NCI-H1105 (cell line): ENCODE measurements at places on chromosomes 7 and 10.

GRCh38 chr10:16828114-16828568 lies 10.9 kb upstream of the RSU1 start:
- peak; percentile 55 for DNase-seq

DNA sequence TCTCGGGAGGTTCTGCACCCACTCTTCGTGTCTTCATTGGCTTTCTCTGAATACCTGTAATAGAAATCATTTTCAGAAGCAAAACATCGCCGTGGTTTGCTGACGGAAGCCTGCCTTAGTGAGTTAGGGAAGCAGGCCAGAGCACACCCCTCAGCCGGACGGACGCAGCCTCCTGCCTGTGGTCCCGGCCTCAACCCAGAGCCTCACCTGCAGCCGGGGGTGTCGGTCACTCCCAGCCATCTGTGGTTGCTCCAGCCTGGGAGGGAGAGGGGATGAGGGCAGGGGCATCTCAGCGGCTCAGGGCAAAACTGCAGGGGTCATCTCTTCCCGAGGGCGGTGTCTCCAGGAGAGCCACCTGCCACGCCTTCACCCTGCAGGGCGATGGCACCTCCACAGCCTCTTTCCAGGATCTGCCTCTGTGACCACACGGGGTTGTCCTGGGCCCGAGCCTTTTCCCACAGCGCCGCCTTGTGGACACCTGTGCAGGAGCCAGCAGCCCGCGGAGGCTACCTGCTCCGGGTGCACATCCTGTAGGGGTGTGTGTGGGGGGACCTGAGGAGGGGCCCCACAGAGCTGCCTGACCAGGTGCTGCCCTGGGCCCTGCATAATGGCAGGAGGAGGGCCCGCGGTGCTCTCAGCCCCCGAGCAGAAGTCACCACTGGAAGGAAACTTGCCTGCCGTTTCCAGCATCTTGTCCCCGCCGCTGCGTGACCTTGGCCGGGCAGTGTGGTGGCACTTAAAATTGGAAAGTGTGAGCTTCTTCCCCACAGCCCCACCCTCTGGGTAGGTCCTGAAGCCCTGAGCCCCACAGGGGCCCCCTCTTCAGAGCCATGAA lies 21.6 kb upstream of the AP5Z1 start:
- no peak for DNase-seq

DNA sequence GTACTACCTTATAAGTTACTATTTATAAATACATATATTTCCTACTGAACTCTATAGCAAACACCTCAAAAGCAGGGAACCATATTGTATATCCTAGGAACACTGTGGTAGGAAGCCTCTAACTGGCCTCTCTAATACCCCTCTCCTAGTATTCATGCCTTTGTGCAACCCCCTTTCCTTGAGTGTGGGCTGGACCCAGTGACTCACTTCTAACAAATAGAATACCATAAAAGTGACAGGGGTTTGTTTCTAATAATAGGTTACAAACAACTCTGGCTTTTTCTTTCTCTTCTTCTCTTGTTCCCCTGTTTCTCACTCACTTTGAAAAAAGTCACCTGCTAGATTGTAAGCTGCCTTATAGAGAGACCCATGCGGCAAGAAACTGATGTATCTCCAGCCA lies 51.6 kb upstream of the MACC1 start:
- no peak for DNase-seq

DNA sequence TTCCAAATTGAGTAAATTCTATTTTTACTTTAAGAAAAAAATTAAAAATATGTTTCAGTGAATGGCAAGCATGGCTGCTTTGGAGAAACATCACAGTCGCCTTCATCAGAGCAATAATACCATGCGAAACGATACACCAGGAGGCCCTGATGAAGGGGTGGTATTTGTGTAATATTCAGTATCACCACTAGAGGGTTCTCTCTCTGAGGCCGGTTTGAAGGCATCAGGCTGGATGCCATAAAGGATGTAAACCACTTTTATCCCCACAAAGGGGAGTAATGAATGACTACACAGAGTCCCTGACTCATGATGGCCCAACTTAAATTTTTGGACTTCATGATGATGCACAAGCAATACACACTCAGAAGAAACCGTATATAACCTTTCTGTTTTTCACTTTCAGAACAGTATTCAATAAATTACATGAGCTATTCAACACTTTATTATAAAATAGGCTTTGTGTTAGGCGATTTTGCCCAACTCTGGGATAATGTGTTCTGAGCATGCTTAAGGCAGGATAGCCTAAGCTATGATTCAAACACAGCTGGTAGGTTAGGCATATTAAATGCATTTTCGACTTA lies 95.5 kb downstream of the PPP1R17 start:
- DNase-seq, result peak; percentile 28

DNA sequence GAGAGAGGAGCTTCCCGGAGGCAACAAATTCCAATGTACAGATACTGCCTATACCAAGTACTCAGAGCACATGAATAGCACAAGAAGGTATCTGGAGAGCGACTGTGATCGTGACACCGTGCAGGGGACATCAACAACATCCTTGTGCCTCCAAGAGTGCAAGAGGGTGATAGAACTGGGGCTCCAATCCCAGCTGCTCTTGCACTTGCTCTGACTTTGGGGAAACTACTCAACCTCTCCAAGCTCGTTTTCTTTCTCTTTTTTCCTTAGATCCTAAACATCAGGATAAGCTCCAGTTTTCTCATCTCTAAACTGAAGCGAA lies 12.1 kb downstream of the RFC2 start:
- no peak for DNase-seq

DNA sequence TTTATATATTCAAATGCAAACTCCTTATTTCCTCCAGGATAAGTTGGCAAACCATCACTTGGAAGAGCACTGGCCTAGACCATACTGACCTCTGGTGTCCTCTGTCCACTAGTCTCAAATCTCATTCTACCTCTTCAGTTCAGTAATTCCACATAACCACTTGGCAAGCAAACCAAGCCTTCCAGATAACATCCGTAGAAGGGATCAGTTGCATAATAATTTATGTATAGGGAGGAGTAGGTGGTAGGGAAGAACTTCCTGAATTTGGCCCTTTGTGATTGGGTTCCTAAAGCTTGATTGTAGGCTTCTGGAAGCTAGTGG lies 55.0 kb downstream of the WAC start:
- DNase-seq, result no peak

GRCh38 chr10:31855033-31855432 lies 73.6 kb downstream of the ARHGAP12 start:
- DNase-seq, result no peak

DNA sequence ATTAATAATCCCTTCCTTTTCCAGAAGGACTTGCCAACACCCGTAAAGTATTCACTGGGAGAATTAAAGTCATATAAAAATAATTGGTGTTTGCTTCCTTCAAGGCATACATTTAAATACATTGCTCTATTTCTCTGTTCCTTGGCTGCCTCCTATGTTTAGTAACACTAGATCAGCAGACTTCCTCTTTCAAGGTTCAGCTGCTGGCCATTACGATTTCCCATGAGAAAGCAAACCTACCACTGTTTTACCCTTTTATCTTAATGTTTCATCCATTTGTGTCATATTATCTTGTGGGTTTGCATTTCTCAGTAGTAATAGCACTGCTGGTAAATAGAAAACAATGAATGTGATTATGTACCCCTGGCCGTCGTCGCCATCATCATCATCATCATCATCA lies 313.8 kb upstream of the BMPER start:
- DNase-seq, result no peak

DNA sequence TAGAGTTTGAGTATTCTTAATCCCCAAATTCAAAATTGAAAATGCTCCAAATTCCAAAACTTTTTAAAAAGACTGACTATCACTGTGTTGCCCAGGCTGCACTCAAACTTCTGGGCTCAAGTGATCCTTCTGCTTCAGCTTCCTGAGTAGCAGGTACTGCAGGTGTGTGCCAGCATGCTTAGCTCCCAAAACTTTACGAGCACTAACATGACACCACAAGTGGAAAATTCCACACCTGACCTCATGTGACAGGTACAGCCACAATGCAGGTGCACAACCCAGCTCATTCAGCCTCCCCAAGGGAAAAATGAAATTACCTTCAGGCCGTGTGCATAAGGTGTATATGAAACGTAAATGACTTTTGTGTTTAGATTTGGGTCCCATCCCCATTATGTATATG lies 16.5 kb downstream of the CDC123 start:
- DNase-seq, result no peak

DNA sequence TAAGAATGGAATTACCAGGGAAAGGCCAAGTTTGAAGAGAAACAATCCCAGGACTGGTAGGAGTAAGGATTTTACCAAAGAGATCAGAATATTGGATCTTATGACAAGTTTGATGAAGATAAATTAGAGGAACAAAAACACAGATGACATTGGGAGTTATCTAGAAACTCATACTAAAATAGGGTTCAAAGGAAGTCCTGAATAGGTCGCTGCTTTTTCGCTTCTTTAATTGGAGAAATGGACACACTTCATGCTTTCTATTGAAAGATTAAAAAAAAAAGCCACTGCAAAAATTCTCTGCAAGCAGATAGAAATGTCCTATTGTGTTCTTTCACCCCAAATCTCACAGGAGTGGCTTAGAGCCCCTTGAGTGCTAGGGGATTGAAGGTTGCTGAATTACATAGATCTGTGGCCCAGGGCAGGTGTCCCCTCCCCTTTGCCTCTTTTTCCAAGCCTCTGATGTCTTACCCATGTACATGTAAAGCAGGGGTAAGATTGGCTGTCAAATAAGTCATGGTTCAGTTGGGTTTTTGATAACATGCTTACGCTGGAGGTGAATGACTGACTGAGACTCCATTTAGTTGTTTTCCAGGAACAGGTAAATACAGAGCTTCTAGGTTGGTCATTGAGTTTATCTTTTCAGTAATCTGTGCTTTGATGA lies 152.0 kb downstream of the OR13A1 start:
- DNase-seq, result no peak

- DNase-seq, result no peak
Observed at GRCh38 chr7:76247938-76248337, 46.2 kb downstream of the SRRM3 start.

GRCh38 chr7:37259319-37259821 lies 189.3 kb downstream of the ELMO1 start:
- no peak for DNase-seq

DNA sequence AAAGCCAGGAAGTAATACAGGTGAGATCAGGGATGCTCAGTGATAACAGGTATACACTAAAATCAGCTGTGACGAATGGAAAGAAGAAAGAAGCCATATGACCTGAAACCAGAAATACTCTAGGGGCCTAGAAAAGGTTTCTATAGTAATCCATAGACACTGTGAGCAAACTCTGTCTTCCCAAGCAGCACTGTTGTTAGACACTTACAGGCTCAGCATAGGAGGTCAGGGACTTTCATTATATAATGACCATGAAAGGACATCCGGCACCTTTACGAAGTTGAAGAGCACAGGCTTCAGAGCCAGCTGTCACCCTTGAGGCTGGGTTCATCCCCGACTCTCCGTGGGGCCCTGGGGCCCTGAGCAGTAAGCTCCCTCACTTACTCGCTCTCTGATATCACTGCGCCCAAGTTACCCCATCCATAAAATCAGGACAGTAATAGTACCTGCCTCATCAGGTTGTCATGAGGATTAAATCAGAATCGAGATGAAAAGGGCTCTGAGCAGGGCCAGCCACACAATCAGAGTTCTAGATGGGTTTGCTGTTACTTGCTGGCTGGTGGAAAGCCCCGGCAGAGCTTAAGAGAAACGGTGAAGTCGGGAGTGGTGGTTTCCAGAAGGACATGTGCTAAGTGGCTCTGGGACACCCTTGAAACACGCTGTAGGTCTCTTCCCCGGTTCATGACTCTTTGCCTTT lies 79.5 kb downstream of the ITIH5 start:
- DNase-seq, result no peak

DNA sequence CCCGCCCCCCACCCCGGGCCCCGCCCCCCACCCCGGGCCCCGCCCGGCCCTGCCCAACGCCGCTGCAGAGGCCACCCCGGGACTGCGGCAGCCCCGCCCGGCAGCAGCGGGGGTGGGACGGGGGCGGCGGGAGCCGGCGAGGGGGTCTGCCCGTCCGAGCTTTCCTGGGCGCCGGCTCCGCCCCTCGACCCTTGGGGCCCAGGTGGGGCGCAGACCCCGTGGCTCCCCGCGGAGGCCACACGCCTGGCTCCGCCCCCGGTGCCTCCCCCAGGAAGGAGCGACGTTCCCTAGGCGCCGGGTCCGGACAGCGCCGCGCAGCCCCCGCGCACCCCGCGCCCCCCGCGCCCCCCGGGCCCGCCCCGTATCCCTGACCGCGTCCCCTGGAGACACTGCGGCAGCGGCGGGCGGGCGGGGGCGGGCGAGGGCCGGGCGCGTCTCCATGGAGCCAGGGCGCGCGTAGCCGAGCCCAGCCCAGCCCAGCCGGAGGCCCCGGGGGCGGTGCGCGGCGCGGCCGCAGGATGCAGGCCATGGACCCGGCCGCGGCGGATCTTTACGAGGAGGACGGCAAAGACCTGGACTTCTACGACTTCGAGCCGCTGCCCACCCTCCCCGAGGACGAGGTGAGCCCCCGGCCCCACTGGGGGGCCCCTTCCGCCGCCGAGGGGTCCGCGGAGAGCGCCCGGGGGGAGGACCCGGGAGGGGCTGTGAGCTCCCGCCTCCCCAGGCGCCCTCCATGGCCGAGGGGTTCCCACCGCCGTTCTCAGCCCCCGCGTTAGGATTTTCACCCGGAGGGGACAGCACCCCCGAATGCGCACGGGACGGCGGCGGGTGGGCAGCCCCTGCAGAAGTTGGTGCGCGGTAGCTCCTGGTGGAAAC lies at the start of gene KNDC1:
KNDC1 (plus strand) TSS at position 270 of the 876 bp plus-strand sequence; CDS start at position 519, 249 bp downstream.
- DNase-seq, result no peak

DNA sequence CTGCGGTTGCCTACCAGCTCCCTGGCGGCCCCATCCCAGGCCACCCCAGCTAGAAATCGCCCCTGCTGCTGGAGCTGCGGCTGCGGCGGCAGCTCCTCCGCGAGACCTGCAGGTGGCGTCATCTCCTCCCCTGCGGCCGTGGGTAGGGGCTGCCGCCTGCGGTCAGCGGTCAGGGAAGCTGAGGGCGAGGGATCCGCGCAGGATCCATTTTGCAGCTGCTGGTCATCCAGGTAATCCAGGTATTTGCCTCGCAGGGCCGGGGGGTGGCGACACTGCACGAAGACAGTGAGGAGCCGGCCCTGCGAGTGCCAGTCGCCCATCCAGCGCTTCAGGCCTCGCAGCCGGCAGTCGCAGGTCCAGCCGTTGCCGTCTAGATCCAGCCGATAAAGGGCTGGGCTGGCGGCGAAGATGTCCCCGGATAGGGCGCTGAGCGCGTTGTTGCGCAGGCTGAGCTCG lies 1.5 kb downstream of the TRIL start:
- DNase-seq, result no peak

DNA sequence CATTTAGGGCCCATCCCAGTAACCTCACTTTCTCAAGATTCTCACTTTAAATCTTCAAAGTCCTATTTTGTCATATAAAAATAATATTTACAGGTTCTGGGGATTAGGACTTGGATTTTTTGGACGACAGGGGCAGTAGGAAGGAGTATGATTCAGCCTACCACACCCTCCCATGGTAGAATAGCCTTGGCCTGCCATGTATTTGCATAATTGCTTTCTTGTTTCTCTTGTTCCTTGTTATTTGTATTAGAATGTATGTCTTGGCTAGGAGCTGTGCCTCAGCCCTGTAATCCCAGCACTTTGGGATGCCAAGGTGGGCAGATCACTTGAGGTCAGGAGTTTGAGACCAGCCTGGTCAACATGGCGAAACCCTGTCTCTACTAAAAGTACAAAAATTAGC lies 92.5 kb downstream of the ELAPOR2 start:
- no peak for DNase-seq
